Esophagus muscularis mucosa (tissue), 4 donors: ENCODE measurements at places on chromosomes 2 and 18. TPM values are rescaled to one million over a fixed set of nuclear protein-coding genes. Genes with fewer than 3 reads are reported as not detected.

- H3K27me3 ChIP-seq: no peaks in the 10 kb centered on the region
- no peak for DNase-seq
- H3K27ac ChIP-seq: no peak overlapping the region
- H3K36me3 ChIP-seq: peaks cover 29% of the 10 kb centered on the region
Observed at GRCh38 chr2:216485745-216486144, 12.9 kb upstream of the RPL37A start.

CCL20 gene
- not detected for total RNA-seq

LYG1 gene
- total RNA-seq: 0.65 TPM

- no peaks in the 10 kb centered on the region for H3K27me3 ChIP-seq
- H3K27ac ChIP-seq: peak overlapping the region; percentile 41
- peaks cover 38% of the 10 kb centered on the region for H3K4me1 ChIP-seq
- peak; percentile 86 for DNase-seq
Observed at GRCh38 chr2:217289177-217289906, 429.5 kb upstream of the TNP1 start.

DNA sequence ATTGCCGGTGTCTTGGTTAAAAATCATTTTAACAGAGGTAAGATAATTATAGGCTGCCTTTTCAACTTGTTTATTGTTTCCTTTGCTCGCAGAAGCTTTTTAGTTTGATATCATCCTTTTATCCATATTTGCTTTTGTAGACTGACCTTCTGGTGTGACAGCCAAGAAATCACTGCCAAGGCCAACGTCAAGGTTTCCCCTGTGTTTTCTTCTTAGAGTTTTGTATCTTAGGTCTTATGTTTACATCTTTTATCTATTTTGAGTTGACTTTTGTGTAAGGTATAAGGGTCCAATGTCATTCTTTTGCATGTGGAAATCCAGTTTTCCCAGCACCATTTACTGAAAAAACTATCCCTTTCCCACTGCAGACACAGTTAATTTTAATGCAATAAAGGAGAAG, 129.0 kb upstream of the ZFP36L2 start:
- H3K27me3 ChIP-seq: no peaks in the 10 kb centered on the region
- H3K4me3 ChIP-seq: no peak overlapping the region
- peaks cover 71% of the 10 kb centered on the region for H3K4me1 ChIP-seq
- no peak for DNase-seq

KLHL30 gene
- total RNA-seq: 8.0 TPM

SNTG2 gene
- 7.4 TPM for total RNA-seq

DNA sequence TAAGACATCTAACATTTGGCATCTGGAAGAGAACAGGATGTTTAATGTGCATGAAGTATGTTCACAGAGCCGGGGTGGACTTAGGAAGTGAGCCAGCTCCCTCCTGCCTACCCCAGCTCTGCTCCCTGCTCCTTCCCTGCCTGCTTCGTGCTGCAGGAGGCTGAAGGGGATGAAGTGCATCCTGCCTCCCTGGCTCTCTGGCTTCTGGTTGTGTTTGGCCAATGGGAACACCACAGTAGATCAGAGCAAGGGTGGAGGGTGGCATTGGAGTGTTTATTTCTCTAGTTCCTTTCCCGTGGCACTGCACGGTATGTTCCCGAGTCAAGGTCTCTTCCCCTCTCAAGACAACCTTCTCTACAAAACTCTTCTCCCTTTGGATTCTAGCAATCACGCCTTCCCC, 379.9 kb downstream of the CLIP4 start:
- H3K4me3 ChIP-seq: no peak overlapping the region
- peak; percentile 64 for DNase-seq
- peaks cover 6% of the 10 kb centered on the region for H3K27me3 ChIP-seq

FSHR gene
- not detected for total RNA-seq

- no peak for DNase-seq
- H3K4me1 ChIP-seq: peaks cover 8% of the 10 kb centered on the region
- H3K27me3 ChIP-seq: no peaks in the 10 kb centered on the region
- no peak overlapping the region for H3K4me3 ChIP-seq
Observed at GRCh38 chr2:111954602-111955332, 56.4 kb downstream of the MERTK start.

GRCh38 chr2:150100336-150100735, 387.1 kb downstream of the RND3 start:
- peaks cover 12% of the 10 kb centered on the region for H3K4me1 ChIP-seq
- no peak overlapping the region for H3K27ac ChIP-seq
- no peaks in the 10 kb centered on the region for H3K36me3 ChIP-seq
- DNase-seq: no peak
- no peak overlapping the region for H3K4me3 ChIP-seq
- H3K27me3 ChIP-seq: no peaks in the 10 kb centered on the region

UGT1A7 gene
- total RNA-seq: not detected

GRCh38 chr2:149353421-149353820, 23.0 kb downstream of the LYPD6 start:
- H3K27me3 ChIP-seq: no peaks in the 10 kb centered on the region
- DNase-seq: peak; percentile 19
- no peaks in the 10 kb centered on the region for H3K36me3 ChIP-seq
- no peak overlapping the region for H3K4me3 ChIP-seq
- no peaks in the 10 kb centered on the region for H3K4me1 ChIP-seq

GRCh38 chr2:88950010-88950409, 258.5 kb downstream of the RPIA start:
- no peak overlapping the region for H3K4me3 ChIP-seq
- H3K4me1 ChIP-seq: no peaks in the 10 kb centered on the region
- no peak for DNase-seq
- H3K36me3 ChIP-seq: no peaks in the 10 kb centered on the region
- no peaks in the 10 kb centered on the region for H3K27me3 ChIP-seq

- no peak for DNase-seq
- H3K4me3 ChIP-seq: no peak overlapping the region
- H3K27ac ChIP-seq: no peak overlapping the region
- H3K27me3 ChIP-seq: no peaks in the 10 kb centered on the region
- H3K4me1 ChIP-seq: no peaks in the 10 kb centered on the region
Observed at GRCh38 chr2:195390686-195391321, 266.2 kb upstream of the SLC39A10 start.

DNA sequence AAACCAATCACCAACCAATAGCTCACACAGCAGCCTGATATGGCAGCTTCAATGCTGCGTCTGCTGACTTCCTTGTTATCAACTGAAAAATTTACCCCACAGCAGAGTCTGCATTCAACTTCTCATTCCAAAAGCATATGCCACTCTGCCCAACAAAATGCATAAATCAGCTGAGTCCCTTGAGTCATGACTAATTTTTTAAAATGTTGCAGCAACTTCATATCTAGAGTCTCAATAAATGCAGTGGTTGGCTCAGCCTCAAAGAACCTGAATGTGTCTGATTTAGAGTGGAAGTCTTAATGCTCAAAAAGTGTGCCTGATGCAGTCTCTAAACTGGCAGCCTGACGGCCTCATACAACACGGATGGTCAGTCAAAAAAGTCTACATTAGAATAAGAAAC, 46.5 kb downstream of the FARSB start:
- no peak overlapping the region for H3K27ac ChIP-seq
- H3K27me3 ChIP-seq: no peaks in the 10 kb centered on the region
- H3K36me3 ChIP-seq: peaks cover 10% of the 10 kb centered on the region

DNA sequence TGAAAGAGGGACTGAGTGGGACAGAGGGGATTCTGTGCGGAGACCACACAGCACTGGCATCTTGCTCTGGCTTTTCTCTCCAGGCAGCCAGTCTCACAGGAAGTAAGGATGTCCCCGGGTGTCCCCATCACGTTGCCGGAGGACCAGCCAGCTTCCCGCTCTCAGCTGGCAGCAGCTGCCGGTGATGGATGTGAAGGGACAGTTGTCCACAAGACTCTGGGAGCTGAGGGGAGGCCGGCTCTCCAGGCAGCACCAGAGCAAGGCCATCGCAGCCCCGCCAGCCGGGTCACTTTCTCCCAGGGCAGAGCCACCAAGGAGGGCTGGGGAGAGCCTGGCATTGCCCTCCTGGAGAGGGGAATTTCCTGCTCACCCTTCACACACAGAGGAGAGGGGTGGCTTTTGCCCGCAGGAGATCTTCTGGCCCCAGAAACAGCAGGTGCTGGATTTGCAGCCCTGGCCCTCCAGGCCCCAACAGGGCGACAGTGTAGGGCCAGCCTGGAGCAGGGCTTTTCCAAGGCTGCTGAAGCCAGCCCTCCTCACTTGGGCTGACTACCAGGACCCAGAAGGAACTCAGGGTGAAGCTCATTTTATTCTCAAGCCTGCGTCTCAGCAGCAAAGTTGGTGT, 24.0 kb upstream of the B3GNT7 start:
- no peak overlapping the region for H3K27ac ChIP-seq
- H3K4me1 ChIP-seq: peaks cover 7% of the 10 kb centered on the region
- no peaks in the 10 kb centered on the region for H3K36me3 ChIP-seq
- no peak overlapping the region for H3K4me3 ChIP-seq
- no peak for DNase-seq
- H3K27me3 ChIP-seq: no peaks in the 10 kb centered on the region

DNA sequence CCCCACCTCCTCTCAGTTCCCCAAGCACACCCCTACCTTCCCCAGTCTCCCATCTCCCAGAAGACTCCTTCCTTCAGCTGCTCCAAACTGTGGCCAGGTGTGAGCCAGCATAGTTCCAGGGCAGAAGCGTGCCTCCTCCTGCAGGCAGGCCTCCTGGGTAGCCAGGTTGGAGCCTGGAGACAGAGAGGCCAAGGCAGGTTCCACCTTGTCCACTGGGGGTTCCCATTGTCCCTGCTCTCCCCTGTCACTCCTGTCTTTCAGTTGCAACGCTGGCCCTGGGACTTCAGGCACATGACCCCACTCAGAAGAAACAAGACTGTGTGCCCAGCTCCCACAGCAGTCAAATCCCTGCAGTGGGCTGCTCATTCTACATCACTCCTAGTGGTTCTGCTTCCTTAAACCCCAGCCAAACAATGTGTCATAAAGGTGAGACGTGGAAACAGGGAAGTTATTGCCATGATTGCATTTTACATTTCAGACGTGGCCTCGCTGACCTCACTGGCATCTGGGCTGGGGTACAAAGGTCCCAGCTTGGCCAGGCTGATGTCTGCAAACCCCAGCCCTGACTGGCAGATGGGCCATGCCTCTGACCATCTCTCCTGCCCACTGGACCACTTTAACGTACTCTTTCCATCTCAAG, 96.5 kb upstream of the BOD1L2 start:
- H3K4me3 ChIP-seq: no peak overlapping the region
- H3K27me3 ChIP-seq: no peaks in the 10 kb centered on the region
- H3K4me1 ChIP-seq: no peaks in the 10 kb centered on the region
- H3K36me3 ChIP-seq: no peaks in the 10 kb centered on the region
- no peak overlapping the region for H3K27ac ChIP-seq

DNA sequence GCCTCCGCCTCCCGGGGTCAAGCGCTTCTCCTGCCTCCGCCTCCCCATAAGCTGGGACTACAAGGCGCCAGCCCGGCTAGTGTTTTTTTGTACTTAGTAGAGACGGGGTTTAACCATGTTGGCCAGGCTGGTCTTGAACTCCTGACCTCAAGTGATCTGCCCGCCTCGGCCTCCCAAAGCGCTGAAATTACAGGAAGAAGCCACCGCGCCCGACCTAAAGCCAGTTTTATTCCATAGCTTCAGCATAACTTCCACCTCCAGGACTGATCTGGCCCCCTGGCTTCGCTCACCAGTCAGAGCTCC, 783 bp upstream of the TXNL4A start:
- DNase-seq: no peak
- H3K27ac ChIP-seq: peak overlapping the region; percentile 99
- H3K27me3 ChIP-seq: no peaks in the 10 kb centered on the region
- peaks cover 19% of the 10 kb centered on the region for H3K4me1 ChIP-seq
- H3K36me3 ChIP-seq: peaks cover 7% of the 10 kb centered on the region
- H3K4me3 ChIP-seq: peak overlapping the region; percentile 81

DNA sequence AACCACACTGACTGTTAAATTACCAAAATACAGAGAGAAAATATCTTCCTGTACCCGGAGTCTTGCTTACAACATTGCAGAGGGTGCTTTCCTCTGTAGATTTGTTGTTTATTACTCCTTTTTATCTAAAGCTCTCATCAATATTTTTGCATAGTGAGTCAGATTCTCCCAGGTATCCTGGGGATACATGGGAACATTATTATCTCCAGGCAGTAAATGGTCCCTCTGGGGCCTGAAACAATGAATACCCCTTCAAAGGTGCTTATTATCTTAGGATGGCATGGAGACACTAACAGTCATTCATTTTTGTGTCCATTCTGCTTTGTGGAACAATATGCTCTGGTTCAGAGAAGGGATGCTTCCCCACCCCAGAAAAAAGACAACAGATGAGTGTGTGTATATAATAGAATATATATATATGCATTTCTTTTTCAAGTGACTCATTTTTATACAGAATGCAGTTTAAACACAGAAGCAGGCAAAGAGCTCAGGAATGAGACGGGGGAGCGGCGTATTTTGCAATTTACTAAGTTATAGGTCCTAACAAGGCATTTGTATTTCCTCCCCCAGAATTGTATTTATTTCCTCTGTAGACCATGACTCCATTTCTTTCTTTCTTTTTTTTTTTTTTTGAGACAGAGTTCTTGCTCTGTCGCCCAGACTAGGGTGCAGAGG, 424.8 kb upstream of the ZEB2 start:
- no peak overlapping the region for H3K4me3 ChIP-seq
- DNase-seq: no peak
- H3K36me3 ChIP-seq: no peaks in the 10 kb centered on the region
- peaks cover 18% of the 10 kb centered on the region for H3K4me1 ChIP-seq
- no peak overlapping the region for H3K27ac ChIP-seq
- H3K27me3 ChIP-seq: no peaks in the 10 kb centered on the region

DNA sequence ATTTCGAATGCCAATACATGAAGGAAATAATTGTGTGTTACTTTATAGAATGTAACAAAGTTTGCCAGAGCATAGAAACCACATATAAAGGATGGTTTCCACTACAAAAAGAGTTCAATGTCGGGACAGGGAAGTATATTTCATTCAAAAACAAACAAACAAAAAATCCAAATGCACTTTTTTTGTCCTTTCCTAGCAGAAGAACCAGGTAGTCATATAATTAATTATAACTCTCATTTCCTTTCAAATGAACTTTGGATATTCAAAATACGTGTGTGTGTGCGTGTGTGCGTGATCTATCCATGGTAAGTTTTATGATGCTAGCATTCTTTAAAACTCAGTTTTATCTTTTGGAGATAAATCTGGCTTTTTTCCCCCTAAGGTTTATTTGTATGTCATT, 8.3 kb downstream of the FN1 start:
- H3K4me1 ChIP-seq: peaks cover 92% of the 10 kb centered on the region
- no peak overlapping the region for H3K4me3 ChIP-seq
- DNase-seq: no peak
- peaks cover 93% of the 10 kb centered on the region for H3K36me3 ChIP-seq
- H3K27me3 ChIP-seq: no peaks in the 10 kb centered on the region

GRCh38 chr2:75268112-75268511, 68.8 kb upstream of the TACR1 start:
- H3K4me3 ChIP-seq: no peak overlapping the region
- no peak overlapping the region for H3K27ac ChIP-seq
- H3K27me3 ChIP-seq: no peaks in the 10 kb centered on the region
- no peaks in the 10 kb centered on the region for H3K4me1 ChIP-seq
- no peaks in the 10 kb centered on the region for H3K36me3 ChIP-seq

- no peaks in the 10 kb centered on the region for H3K36me3 ChIP-seq
- no peak for DNase-seq
- peak overlapping the region; percentile 98 for H3K27ac ChIP-seq
- H3K4me1 ChIP-seq: peaks cover 57% of the 10 kb centered on the region
- peak overlapping the region; percentile 92 for H3K4me3 ChIP-seq
- no peaks in the 10 kb centered on the region for H3K27me3 ChIP-seq
Observed at GRCh38 chr18:9613550-9614400, 584 bp downstream of the PPP4R1 start.

- no peaks in the 10 kb centered on the region for H3K27me3 ChIP-seq
- no peaks in the 10 kb centered on the region for H3K36me3 ChIP-seq
- no peak for DNase-seq
- peaks cover 16% of the 10 kb centered on the region for H3K4me1 ChIP-seq
- no peak overlapping the region for H3K27ac ChIP-seq
Observed at GRCh38 chr2:105734762-105735538, 9.8 kb upstream of the NCK2 start.

GRCh38 chr2:139354518-139354917, 574.3 kb upstream of the NXPH2 start:
- no peaks in the 10 kb centered on the region for H3K27me3 ChIP-seq
- DNase-seq: no peak
- H3K36me3 ChIP-seq: no peaks in the 10 kb centered on the region
- H3K4me3 ChIP-seq: no peak overlapping the region
- no peak overlapping the region for H3K27ac ChIP-seq
